ENCODE measurements at places on chromosomes 7 and 10.

- DNase-seq: no peak
Observed at GRCh38 chr7:130896898-130897514, 163.0 kb upstream of the KLF14 start.

DNA sequence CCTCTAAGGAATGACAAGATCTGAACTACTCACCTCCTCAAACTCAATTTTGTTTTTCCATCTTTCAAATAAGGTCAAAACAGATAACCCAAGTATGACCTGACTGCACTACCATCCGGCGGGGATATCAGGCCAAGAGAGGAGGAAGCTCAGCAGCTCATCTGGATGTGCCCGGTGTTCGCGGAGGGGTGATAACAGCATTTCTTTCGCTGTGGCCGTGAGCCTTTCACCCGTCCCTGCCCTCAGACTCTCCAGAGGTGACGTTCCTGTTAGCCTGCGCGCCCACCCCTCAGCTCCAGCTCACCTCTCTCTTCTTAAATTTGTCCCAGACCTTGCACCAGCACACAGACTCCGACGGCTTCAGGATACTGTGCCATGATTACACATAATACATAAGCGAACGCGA, 526 bp downstream of the ZNF248 start:
- DNase-seq: no peak

GRCh38 chr10:62732841-62733653, 71.5 kb upstream of the ADO start:
- no peak for DNase-seq

DNA sequence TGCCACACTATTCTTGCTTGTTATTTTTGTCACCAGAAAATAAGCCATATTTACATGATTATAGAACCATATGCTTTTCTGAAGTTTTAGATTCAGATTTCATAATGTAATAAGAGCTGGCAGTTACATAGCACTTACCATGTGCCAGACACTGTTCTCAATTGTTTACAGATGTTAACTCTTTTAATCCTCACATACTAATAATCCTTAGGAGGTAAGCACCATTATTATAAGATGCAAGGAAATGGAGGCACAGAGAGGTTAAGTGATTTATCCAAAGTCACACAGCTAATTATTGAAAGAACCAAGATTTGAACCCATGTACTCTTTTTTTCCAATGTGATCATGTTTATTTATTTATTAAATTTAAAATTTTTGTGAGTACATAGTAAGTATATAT, 57.2 kb downstream of the CREB5 start:
- no peak for DNase-seq

DNA sequence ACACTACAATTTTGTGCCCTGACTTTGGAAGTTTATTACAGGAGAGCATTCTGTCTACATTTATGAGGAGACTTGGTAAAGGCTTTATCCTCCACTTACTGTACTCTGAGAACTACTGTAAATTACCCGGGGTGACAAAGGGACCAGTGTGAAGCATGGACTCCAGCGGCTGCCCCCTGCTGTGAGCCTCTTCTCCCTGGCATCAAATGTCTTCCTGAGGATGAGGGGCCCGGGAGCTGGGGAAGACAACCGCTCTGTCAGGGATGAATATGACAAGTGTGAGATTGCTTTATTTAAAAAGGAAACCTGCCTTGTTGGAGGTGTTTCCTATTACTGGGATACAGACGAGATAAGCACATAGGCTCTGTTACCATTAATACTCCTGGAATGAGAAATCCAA, 714.8 kb downstream of the CCSER2 start:
- DNase-seq: no peak

DNA sequence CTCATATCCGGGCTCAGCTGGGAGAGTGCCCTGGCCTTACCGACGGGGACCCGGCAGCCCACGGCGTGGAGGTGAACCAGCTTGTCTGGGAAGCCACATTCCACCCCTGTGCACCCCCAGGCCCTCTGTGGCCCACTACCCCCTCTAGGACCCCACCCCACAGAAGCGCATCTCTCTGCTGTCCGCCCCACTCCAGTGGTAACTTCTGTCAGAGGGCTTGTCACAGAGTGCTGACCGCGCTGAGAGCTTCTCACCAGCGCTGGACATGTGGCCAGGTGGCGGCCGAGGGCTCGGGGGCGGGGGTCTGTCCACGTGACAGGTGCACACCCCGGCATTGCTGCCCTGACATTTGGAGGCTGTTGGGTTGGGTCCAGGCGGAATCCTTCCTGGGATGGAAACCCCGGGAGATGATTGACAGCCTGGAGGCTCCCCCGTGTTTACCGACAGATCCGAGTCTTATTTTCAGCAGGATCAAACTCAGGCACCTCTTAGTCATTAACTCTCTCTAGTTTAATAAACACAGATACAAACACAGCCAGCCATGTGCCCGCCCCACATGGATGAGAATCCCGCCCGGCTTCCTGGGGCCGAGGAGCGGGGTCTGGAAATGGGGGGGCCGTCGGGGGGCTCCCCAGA, 5.1 kb downstream of the ELFN1 start:
- DNase-seq: no peak

GRCh38 chr7:148433521-148434180, 156.9 kb upstream of the C7orf33 start:
- DNase-seq: no peak

DNA sequence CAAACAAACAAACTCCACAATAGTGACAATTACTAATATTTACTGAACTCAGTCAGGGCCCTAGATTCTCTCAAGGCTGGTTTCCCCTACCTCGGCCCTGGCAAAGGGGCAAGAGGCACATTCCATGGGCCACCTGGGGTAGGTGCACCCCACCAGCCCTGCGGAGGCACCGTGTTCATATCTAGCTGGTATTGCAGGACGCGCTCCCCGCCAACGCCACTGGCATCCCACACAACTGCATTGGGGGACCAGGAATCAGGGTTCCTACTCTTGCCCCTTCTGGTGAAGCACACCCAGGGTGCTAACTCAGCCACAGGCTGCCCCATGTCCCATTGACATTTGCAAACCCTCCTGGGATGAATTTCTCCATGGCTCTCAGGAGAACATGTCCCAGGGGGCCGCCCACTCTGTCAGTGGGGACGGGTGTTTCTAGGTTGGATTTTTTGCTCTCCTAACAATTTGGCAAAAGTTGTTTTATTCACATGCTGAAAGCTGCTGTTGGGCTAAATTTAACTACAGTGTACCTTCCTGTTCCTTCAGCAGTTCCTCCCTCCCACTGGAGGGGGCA, 76.7 kb downstream of the ZRANB1 start:
- no peak for DNase-seq

DNA sequence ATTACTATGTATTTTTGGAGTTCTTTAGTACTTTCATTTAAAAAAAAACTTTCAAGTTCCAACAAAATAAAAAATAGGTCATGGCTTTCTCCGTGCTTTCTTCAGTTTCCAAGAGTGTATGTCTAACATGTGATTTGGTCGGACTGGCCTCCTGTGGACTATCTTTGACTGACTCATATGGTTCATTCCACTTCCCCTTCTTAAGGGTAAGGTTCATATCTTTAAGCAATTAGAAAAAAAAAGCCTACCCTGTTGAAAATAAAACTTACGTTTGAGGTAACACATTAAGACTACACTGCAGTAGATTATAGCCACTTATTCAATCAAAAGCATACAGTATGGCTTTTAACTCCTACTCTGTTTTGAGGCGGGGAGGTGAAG, 112.8 kb upstream of the AHR start:
- no peak for DNase-seq

DNA sequence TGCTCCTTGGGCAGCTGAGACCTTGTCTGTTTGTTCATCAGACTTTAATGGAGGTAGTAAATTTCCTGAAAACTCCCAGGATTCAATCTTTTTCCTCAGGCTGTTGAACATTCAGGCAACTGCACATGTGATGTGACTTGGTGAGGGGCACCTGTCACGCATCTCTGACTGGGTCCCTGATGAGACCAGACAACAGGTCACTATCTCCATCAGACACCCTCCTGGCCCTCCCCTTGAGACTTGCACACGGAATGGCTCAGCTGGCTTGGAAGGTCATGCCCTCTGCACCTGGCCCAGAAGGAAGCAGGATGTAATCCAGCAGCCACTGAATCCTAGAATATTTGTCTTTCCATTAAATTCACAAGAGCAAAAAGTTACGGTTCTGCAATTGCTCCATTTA, 15.9 kb downstream of the AQP1 start:
- DNase-seq: no peak

DNA sequence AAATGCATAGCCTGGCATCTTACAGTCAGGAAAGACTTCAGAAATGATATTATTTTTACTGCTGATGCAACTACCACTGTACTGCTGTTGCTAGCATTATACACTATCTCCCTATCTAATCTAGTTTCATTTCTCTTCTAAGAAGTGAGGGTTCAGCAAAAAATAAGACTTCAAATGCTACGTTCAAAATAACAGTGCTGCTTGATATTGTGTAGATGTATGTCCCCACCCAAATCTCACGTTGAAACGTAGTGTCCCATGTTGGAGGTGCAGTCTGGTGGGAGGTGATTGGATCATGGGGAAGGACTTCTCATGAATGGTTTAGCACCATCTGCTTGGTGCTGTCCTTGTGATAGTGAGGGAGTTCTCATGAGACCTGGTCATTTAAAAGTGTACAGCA, 129.4 kb downstream of the ANK3 start:
- DNase-seq: no peak

DNA sequence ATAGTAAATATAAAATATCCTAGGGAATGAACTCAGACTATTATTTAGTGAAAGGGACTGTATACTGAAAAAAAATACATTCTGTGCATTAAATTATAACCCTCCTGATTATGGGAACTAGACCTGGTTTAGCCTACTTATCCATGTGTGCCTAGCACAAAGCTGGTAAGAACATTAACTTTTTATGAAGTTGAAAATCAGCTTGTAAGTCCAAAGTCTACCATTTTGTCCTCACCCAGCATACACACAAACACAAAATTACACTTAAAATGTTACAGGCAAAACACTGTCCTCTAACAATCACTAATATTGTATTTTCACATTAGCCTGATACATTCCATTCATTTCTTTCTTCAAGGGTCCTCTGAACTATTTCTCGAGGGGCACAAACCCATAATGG, 19.9 kb upstream of the NEBL start:
- DNase-seq: no peak

GRCh38 chr10:74852381-74852780, 26.0 kb downstream of the KAT6B start:
- DNase-seq: no peak

DNA sequence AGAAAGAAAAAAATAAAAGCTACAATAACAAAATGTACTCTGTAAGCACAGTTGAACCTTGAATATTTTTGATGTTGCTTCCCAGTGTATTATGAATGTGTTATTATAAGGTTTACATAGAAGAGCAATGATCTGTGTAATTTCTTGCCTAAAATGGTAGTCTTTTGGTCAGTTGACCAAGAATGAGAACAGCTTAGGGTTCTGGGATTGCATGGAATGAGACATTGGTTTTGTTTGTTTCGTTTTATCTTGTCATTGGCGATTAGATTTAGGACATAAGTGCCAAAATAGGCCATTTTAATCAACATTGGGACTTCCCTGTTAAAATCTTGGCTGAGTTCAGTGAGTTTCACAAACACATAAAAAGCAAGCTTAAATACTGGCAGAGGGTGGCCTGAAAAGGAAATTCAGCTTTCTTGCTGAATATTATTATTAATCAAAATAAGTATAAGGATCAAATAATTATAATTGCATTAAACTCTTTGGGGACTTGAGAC, 49.1 kb upstream of the GLCCI1 start:
- no peak for DNase-seq

DNA sequence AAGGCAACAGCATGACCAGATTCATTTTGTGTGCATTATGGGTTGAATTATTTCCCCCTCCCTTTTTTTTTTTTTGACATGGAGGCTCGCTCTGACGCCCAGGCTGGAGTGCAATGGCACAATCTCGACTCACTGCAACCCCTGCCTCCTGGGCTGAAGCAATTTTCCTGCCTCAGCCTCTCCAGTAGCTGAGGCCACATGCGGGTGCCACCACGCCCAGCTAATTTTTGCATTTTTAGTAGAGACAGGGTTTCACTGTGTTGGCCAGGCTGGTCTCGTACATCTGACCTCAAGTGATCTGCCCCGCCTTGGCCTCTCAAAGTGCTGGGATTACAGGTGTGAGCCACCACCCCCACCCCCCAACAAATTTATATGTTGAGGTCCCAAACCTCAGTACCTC, 42.0 kb downstream of the ZNF783 start:
- DNase-seq: no peak

- no peak for DNase-seq
Observed at GRCh38 chr7:116180302-116180701, 30.0 kb upstream of the TES start.

DNA sequence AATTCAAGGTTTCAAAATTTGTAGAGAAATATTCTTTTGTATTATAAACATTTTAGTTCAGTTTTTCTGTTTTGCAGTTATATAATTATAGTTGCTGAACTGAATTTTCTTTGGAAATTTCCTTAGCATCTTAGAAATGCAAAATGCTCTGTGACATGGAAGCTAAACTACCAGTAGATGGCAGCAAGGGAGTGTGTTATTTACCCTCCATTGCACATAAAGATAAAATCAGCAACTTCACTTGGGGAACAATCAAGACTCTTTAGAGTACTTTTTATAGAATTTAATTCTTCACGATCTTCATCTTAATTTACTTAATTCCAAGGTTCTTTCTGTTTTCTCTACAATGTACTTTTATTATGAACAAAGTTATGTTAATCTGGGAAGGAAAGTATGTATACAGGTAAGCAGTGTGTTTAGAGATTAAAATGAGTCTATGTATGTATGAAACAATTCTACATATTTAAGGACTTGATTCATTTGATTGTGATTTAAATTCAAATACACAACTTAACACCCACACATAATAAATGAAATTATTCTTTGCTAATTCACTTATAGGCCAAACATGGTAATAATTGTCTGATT, 404.2 kb downstream of the THSD7A start:
- DNase-seq: no peak

- no peak for DNase-seq
Observed at GRCh38 chr10:3892440-3893425, 107.7 kb upstream of the KLF6 start.

- no peak for DNase-seq
Observed at GRCh38 chr10:22646388-22646853, 68.0 kb downstream of the PIP4K2A start.

Data from cerebellar nuclear complex (tissue), 1 donor.